ENCODE measurements at places on chromosomes 4 and X. TPM values are rescaled to one million over a fixed set of nuclear protein-coding genes. Genes with fewer than 3 reads are reported as not detected.

DNA sequence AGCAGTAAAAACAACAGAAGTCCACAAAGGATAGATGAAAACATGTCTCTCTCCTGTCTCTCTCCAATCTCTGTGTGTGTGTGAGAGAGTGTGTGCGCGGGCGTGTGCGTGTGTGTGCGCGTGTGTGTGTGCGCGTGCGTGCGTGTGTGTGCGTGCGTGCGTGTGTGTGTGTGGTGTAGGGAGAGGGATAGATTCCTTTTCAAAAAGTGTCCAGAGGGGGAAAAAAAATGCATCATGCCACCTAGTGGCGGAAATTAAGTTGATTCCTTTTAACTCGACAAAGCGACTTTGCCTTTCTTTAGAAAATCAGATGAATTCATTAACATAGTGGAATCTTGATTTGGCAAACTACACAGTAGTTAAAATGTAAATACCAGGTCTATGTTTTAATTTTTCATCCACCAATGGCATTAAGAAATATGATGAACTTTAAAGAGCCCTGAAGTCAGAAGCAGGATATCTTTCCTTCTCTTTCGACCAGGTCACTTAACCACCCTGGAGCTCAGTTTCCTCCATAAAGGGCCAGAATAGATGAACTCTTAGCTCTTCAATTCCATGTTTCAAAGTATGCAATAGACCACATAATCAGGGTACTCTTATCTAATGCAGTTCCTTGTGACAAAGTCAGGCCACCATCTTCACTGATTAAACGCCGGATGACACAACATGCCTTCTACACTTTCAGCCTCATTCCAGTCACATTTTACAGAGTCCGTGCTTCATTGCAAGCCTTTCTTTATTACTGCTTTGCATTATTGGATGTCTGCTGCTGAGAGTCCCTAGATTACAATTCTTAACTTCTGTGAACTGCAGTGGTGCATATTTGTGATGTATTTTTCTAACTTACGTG, 162.8 kb downstream of the FBXO8 start:
- DNase-seq, result peak; percentile 41

DNA sequence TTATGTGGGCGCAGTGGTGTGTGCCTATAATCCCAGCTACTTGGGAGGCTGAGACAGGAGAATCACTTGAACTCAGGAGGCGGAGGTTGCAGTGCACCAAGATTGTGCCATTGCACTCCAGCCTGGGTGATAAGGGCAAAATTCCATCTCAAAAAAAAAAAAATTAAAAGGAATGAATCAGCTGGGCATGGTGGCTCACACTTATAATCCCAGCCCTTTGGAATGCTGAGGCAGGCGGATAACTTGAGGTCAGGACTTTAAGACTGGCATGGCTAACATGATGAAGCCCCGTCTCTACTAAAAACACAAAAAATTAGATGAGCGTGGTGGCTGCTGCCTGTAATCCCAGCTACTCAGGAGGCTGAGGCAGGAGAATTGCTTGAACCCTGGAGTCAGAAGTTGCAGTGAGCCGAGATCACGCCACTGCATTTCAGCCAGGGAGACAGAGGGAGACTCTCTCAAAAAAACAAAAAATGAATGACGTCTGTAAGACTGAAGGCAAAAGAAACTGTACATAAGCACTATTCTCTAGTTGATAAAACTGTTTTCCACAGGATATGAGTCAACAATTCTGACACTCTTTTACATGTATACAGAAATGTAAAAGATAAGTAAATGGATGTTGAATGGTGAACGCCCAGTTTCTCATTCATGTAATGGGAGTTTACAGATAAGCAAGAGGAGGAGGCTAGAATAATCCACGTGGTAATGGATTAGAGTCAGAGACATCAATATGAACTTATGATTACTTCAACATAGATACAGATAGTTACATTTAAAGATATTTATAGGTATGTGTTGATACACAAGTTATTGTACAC, 22.2 kb downstream of the CENPC start:
- DNase-seq, result no peak

DNA sequence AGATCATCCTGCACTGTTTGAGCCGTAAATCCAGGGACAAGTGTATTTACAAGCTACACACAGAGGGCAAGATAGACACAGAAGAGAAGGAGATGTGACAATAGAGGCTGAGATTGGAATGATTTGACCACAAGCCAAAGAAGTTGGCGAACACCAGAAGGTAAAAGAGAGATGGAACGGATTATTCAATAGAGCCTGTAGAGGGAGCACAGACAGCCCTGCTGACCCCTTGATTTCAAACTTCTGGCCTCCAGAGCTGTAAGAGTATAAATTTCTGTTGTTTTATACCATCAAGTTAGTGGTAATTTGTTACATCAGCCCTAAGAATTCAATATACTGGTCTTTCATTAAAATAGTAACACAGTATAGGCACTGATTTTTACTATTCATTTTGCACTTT, 447.8 kb downstream of the FAT4 start:
- no peak for DNase-seq

DNA sequence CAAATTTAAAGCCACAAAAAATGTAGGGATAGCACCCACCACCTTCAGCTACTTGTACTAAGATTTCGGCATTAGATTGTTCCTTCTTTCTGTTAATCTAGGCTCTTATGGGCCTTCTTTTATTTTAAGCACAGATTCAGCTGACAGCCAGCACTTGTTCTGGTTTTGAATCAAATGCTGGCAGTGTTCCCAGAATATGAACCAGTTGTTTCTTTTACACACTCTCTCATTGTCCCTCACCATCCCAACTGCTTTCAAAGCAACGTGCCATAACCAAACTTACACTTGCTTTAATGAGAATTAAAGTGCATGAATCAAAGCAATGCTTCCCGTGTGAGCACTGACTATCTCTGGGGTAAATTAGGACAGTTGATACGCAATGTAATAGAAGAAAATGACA, 744.5 kb upstream of the FAM241A start:
- peak; percentile 13 for DNase-seq

The DOK7 gene
- 0.66 TPM for total RNA-seq
